Stimulated activated CD4-positive, alpha-beta T cell treated with anti-CD3 and anti-CD28 coated beads, Interleukin-4, amount 100 ng/mL, for 24 hours (primary cell): ENCODE measurements at places on chromosomes 2 and 18.

DNA sequence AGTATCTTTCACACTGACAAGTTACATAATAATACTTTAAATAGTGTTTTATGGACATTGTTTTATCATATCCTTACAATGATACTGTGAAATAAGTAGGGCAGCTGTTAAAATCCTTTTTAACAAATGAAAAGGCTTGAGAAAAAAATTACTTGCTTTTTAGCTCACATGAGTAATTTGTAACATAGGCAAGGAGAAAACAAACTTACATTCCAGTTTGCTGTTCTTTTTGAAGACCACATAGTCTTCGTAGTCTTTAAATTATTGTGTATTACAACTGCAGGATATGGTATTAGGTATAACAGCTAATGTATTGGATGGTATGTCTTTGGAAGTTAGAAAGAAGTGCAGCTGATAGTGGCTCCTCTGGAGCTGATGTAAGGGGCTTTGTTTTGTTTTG lies 130.8 kb downstream of the COMMD1 start:
- DNase-seq = no peak

- DNase-seq = no peak
These were observed 87.7 kb downstream of the EXOC6B start for GRCh38 chr2:72738096-72738495.

DNA sequence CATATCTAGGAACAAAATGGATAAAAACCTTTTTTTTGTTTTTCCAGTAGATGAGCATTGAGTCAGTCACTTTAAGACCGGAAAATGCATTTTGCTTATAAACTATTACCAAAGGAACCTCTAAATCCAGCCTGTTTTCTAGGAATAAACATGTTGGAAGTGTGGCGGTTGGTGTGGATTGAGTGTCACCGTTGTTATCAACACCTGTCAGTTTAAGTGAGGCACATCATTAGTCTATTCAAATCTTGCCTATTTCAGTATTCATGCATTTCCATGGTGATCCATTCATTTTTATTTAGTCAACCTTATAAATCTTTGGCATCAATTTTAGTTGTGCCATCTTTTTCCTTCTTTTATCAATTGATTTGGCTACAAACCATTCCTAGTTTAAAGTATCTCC lies 3.3 kb downstream of the KLHL29 start:
- no peak for DNase-seq

- no peak for DNase-seq
These were observed 55.3 kb downstream of the CAB39 start for GRCh38 chr2:230767862-230768388.

DNA sequence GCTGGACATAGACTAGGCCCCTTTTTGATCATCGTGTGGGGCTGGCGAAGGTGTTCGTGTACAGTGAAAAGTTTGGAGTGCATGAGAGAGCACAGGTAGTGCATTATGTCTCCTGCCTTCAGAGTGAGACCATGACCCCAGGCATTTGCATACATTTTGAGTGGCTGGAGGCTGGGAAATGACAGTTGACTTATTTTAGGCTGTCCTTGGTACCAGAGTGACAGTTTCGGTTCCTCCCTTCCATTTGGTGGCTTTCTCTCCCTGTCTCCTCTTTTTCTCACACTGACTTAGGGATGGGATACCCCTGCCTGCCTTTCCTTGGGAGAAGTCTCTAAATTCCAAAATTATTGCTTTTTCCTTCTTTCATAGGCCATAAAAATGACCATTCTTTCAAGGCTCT lies 20.1 kb downstream of the SERPINB12 start:
- DNase-seq = no peak

- DNase-seq = no peak
These were observed 16.3 kb downstream of the MFSD2B start for GRCh38 chr2:24026233-24026632.

DNA sequence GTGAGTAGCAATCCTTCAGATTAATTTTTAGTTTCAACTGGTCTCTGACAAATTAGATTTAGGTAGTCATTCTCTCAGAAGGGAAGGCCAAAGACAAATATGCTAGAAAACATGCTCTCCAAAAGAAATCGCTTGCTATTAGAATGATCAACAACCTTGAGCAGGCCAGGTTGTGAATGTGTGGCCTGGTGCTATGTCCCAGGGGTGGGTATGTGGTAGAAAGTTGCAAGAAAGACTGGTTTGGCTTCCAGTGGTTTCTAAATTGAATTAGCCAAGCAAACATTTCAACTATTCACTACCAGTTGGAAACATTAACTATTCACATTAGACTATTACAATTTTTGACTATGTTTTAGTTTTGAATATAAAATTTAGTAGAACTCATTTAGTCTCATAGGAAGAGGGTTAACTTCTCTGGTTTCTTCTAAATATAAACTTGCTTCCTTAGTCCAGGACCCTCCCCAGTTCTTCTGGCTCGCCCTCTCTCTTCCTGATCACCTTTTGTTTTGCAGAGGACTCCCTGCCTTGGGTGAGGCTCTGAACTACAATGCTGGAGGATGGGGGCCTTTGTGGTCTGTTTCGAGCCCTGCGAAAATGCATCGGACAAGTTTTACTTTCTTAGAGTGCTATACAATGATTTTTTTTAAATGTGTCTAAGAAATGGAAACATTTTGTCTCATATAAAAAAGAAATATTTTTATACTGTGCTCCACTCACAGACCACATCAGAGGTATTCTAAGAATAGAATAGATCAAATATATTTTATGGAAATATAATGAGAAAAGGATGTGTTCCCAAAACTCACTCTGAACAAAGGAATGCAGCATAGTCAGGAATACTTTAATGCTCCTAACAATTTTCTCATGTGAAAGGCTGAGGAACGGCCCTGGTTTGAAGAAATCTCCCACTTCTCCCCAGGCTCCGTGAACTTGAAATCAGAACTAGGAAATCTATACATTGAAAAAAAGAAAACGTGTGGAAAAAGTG lies 375.0 kb upstream of the ZEB2 start:
- DNase-seq = no peak

DNA sequence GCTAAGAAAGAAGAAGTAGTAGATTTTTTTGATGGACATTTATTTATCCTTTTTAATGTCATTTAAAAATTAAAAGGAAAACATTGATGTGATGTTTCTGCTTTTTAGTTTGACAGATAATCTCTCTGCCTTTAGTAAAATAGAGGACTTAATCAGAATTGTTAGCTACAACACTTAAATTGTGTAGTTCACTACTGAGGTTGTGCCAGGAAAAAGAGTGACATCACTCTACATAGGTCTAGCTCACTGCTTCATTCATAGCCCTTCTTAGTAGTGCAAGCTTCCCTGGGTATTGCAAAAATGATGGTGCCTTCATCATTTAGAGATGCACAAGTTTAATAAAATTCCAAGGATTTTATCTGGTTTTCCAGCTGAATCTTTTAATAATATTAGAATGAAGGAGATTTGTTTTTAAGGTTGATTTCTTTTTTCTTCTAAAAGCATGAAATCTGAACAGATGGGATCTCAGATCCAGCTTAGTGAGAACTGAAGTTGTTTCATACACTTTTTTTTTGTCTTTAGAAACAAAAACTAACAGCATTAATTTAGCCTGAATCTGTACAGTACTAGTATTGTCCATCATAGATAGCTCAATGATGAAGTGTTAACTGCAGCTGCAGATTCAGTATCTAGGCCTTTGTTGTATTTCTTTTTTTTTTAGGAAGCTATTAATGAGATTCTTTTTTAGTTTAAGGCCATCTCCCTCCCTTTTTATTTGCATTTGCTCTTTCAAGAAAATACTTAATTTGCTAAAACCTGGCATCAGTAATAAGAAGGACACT lies 20.6 kb upstream of the TMEFF2 start:
- DNase-seq = no peak

DNA sequence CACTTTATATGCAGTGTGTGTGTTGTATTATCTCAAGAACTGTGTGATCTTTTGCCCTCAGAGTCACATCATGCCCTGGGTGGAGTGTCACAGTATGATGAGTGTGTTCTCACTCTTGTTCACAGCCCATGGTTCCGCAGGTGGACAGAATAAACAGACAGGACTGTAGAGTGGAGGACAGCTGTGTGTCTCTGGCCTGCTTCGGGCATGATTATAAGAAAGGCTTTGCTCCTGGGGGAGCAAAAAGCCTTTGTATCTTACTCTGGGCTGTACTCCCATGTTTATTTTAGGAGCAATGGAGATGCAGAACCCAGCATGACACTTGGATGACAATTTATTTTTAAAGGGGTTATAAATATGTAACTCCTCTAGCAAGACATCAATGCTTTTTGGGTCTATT lies 371.7 kb upstream of the MEX3C start:
- DNase-seq = no peak

DNA sequence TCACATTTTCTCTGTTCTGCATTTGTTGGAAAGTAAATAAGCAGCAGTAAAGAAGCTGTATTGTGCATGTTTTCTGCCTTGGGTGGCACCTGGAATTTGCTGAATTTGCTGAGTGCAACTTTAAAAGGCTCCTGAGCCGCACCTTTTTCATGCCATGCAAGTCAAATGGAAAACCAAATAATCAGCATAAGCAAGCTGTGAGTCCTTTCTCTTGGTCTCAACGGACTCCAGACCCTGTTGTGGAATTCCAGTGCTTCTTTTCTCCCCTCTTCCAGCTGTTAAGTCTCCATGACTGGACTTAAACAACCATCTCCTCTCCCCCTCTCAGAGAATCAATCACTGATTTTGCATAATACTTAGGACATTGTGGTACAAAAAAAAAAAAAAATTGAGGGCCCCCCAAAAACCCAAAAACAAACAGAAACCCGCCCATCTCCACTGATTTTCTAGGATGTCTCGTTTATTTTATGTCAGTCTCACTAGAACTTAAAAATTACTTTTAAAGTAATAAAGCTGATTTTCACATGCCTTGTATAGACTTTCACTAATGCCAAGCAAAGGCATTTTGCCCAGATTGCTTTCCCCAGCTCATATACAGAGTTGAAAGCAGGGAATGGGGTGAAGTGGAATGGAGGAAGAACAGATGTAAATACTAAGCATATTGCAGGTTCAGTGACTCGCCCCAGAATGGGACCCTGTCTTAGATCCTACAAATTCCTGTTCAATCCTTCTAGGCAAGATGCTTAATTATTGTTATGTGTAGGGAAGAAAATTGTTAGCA lies 5.1 kb upstream of the CETN1 start:
- DNase-seq = no peak

DNA sequence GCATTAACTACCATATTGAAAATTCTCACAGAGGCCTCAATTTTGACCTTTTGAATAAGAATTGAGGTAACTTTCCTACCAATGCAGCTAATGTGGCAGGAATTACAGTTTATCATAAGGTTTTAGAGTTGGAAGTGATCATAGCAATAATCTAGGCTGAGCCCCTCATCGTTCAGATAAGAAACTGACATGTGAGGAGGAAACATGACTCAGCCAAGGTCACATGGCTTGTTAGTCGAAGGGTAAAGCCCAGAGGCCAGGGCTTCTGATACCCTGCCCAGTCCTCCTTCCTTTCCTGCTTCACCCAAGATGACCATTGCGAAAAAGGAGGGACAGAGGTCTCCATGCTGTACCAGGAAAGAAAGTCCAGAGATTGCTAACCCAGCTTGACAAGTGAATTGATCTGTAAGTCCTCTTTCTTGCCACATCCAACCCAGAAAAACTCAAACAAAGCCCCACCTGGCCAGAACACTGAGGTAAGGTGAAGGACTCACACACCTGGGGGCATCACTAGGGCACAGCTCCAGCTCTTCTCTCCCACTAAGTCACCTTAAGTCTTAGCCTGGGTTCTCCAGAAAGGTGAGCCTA lies 174.8 kb downstream of the EN1 start:
- no peak for DNase-seq

GRCh38 chr18:48905513-48905912 lies 45.3 kb downstream of the SMAD7 start:
- no peak for DNase-seq

GRCh38 chr2:177038787-177039484 lies 173.7 kb upstream of the HNRNPA3 start:
- DNase-seq = no peak

GRCh38 chr18:24799176-24799575 lies 338.7 kb downstream of the HRH4 start:
- no peak for DNase-seq

- DNase-seq = no peak
These were observed 32.3 kb downstream of the ITSN2 start for GRCh38 chr2:24328010-24328409.

- DNase-seq = peak; percentile 76
These were observed 33.6 kb upstream of the RNF149 start for GRCh38 chr2:101341901-101342624.

GRCh38 chr2:53473236-53473635 lies 294.4 kb upstream of the CHAC2 start:
- DNase-seq = no peak

DNA sequence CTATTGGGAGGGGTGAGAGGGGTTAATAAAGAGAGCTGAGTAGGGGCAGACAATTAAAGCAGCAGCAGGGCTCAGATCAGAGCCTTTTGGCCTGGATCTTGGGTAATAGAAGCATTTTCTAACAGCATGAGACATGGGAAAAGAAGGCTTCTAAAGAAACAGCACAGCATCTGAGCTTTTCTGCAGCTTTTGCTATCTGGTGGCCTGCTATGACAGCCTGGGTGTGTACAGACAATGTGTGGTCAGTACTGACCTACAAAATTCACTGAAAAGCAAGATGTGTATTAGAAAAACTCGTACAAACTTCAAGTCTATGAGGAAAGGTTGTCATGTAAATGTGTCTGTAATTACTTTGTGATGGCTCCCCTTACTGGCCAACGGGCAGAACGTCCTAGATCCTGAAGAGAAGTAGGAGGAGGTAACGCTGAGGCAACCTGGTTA lies 95.6 kb downstream of the GALNT3 start:
- DNase-seq = no peak

- DNase-seq = no peak
These were observed 41.7 kb downstream of the MYO7B start for GRCh38 chr2:127577208-127577475.

GRCh38 chr2:33391529-33392255 lies 84.8 kb upstream of the RASGRP3 start:
- DNase-seq = no peak

DNA sequence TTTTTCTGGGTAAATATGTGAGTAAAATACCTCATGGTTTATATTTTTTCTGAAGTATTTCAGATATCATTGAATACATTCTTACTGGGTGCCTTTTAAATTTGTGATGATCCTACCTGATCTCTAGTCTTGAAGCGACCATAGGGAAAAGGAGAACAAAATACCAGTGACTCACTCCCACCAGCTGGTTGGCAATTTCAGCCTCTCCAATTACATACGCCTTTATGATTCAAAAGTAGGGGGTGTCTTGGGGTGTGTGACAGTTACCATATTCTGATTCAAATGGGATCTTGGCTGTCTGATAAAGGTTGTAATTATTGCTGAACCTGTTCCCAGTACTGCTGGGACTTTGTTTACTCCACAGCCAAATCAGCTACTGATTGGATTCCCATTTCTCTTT lies 175.9 kb upstream of the NXPH2 start:
- DNase-seq = no peak

GRCh38 chr2:20604951-20605381 lies 45.9 kb downstream of the HS1BP3 start:
- no peak for DNase-seq

DNA sequence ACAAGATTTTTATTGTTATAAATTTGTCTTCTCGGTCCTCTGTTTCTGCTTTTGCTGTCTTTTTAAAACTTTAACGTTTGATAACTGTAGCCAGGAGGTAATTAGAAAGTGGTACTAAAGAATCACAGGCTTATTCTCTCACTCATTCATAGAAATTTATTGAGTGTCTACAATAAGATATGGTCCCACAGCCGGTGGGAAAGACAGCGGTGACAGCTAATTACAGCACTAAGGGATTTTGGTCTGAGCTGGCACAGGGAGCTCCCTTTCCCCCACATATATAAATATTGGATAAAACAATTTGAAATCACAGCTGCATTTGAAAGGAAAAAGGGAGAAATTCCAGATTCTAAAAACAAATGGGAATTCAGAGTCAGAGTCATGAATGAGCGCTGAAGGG lies 93.1 kb upstream of the CAPN13 start:
- DNase-seq = no peak

GRCh38 chr2:103025056-103025455 lies 263.2 kb downstream of the TMEM182 start:
- no peak for DNase-seq
